ENCODE measurements at places on chromosomes 16 and 17. TPM values are rescaled to one million over a fixed set of nuclear protein-coding genes. Genes with fewer than 3 reads are reported as not detected.
A peak's percentile ranks its signal among the peaks of the same experiment; 100 is the strongest.

DNA sequence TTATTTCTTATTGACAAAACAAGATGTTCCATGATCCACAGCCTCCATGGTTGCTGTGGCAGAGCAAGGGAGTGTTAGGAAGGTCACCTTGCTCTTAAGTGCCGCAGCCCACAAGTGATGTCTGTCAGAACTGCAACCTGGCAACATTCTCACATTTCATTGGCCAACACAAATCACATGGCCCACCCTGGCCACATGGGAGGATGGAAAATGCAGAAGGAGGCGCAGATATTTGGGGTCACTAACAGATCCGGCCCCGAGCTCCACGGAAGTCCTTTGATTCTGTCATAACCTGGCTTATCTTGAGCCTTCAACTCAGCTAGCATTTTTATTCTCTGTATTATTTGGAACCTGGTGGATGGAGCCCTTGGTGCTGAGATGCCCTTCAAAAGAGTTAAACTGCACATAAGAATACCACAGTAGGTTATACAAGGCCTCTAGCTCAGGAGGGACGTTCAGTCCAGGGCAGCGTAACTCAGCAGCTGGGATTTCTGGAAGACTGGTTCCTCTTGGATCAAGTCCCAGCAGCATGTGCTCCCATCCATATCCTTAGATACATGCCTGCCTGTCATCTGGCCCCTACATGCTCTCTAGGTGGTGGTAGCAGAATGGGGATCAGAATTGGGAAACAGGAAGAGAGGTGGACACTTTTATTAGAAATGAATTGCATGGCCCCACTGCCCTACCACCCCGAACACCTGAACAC, 508.1 kb downstream of the HAPSTR1 start:
- DNase-seq: no peak
- no peak overlapping the region for H3K27ac ChIP-seq
- H3K36me3 ChIP-seq: no peaks in the 10 kb centered on the region
- H3K4me3 ChIP-seq: no peak overlapping the region
- no peaks in the 10 kb centered on the region for H3K4me1 ChIP-seq

- peak overlapping the region; percentile 53 for H3K27ac ChIP-seq
- H3K4me3 ChIP-seq: no peak overlapping the region
- H3K27me3 ChIP-seq: no peaks in the 10 kb centered on the region
- DNase-seq: no peak
- H3K36me3 ChIP-seq: no peaks in the 10 kb centered on the region
Measured at GRCh38 chr17:32746698-32747097, 130.2 kb downstream of the MYO1D start.

DNA sequence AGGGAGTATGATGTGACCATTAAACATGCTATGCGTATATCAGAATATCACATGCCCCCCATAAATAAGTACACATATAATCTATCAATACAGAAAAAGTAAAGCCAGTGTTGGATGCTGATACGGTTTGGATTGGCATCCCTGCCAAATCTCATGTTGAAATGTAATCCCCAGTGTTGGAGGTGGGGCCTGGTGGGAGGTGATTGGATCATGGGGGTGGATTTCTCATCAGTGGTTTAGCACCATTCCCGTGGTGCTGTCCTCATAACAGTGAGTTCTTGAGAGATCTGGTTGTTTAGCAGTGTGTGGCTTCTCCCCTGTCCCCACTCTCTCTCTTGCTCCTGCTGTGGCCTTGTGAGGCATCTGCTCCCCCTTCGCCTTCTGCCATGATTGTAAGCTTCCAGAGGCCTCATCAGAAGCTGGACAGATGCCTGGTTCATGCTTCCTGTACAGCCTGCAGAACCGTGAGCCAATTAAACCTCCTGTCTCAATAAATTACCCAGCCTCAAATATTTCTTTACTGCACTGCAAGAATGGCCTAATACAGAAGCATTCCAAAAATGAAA, 88.9 kb downstream of the AATF start:
- no peak overlapping the region for H3K27ac ChIP-seq
- no peak for DNase-seq
- H3K36me3 ChIP-seq: no peaks in the 10 kb centered on the region

DNA sequence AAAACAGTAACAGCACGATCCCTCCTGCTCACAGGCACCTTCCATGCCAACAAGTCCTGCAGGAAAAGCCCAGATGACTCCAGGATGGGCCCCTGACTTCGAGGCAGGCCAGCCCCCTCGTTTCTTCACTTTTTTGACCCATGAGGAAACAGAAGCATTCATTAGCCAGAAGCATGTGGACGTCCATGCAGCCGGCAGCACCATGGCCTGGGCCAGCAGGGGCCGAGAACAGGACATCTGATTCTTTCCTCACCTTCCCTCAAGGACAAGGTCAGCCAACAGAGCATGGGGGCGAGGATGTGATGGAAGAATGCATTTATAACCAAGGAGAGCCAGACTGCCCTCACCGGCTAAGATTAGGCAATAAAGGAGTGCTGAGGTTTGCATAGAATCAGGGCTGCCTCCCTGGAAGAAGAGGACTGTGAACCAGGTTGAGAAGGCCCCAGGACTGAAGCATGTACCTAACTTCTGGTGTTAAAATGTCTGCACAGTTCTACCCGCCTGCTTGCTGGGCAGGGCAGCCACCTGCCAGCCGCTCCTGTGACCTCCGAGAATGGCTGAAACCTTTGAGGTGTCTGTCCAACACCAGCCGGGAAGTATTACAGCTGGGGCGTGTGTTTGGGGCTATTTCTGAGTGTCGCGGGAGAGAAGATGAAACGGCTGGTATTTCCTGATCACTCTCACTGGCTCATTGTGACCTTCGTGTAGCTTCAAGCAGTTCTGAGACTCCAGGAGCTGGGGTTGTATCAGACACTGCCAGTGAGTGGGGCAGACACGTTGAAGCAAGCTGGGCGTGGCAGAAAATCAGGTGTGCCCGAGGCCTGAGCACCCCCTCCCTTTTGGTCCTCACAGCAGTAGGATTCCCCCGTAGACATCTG, 94.0 kb upstream of the TNRC6C start:
- H3K27me3 ChIP-seq: peaks cover 16% of the 10 kb centered on the region
- H3K27ac ChIP-seq: no peak overlapping the region
- no peaks in the 10 kb centered on the region for H3K4me1 ChIP-seq

GRCh38 chr16:12543700-12544476, 259.8 kb downstream of the CPPED1 start:
- H3K36me3 ChIP-seq: no peaks in the 10 kb centered on the region
- H3K27me3 ChIP-seq: no peaks in the 10 kb centered on the region
- H3K4me1 ChIP-seq: peaks cover 16% of the 10 kb centered on the region
- no peak overlapping the region for H3K4me3 ChIP-seq
- no peak for DNase-seq

CCL4L2 gene
- not detected for polyA plus RNA-seq

NFATC3 gene
- polyA plus RNA-seq: 11.5 TPM

KRTAP1-1 gene
- polyA plus RNA-seq: not detected

ENPP7 gene
- polyA plus RNA-seq: not detected

UMOD gene
- polyA plus RNA-seq: not detected

MYH2 gene
- polyA plus RNA-seq: not detected

DBNDD1 gene
- polyA plus RNA-seq: 4.1 TPM
